Hippocampal formation (tissue), 2 donors: ENCODE measurements at places on chromosomes 3 and 15.
A peak's percentile ranks its signal among the peaks of the same experiment; 100 is the strongest.

DNA sequence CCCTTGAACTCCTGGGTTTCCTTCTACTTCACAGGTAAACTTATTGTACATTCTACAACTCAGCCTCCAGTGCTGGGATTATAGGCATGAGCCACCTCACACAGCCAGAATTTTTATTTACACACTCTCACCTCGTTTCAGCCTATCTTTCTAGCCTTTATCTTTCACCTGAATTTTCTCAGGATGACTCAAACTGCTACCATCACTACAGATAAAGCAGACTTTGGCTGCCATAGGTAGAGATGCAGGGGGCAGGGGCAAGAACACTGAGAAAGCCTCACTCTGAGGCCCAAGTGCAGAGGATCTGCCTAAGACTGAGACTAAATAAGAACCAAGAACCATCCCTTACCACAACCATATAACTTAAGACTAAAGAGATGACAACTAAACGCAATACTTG lies 59.0 kb downstream of the ETFA start:
- no peak for DNase-seq

DNA sequence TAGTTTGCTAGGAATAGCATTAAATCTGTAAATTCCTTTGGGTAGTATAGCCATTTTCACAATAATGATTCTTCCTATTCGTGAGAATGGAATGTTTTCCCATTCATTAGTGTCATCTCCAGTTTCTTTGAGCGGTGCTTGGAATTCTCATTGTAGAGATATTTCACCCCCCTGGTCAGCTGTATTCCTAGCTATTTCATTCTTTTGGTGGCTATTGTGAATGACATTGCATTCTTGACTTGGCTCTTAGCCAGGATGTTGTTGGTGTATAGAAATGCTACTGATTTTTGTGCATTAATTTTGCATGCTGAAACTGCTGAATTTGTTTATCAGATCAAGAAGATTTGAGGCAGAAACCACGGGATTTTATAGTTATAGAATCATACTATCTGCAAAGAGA lies 690.5 kb upstream of the ALCAM start:
- DNase-seq = no peak

- DNase-seq = no peak
Observed at GRCh38 chr3:78588906-78589621, 1178.7 kb downstream of the ROBO1 start.

DNA sequence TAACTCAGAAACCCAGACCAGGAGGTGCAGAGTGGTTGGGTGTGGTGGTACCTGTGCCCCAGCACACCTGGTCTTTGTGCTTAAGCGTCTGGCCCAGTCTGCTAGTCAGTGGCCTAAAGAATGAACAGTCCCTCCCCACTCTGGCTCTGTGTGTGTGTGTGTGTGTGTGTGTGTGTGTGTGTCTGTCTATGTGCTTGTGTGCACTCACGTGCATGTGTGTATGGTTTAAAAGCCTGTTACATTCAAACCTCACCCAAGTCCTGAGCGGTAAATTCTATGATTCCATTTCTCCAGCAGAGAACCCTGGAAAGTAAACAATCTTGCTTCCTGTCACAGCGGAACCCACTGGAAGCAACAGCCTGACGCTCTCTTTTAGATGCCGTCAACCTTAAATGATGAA lies 34.2 kb downstream of the EDEM1 start:
- DNase-seq = no peak

- DNase-seq = no peak
Observed at GRCh38 chr3:194176274-194176991, 40.5 kb downstream of the HES1 start.

DNA sequence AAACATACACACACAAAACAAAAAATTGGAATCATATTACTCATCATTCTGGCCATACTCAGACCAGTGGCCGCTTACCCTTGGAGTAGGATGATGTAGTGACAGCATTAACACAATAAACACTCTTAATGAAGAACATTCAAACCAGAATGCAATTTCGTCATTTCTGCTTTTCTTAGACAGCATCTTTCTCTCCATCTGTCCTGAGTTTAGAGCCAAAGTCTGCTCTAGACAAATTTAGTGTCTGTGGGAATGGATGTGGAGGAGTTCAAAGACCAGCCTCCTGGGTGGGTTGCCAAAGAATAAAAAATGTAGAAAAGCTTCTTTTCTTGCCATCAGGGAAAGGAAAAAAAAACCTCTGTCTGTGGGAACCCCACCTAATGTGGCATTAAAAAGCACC lies 212.4 kb upstream of the POU1F1 start:
- no peak for DNase-seq

GRCh38 chr15:72078887-72079286 lies 39.1 kb downstream of the MYO9A start:
- DNase-seq = no peak

- no peak for DNase-seq
Observed at GRCh38 chr15:99438224-99438585, 127.6 kb upstream of the MEF2A start.

DNA sequence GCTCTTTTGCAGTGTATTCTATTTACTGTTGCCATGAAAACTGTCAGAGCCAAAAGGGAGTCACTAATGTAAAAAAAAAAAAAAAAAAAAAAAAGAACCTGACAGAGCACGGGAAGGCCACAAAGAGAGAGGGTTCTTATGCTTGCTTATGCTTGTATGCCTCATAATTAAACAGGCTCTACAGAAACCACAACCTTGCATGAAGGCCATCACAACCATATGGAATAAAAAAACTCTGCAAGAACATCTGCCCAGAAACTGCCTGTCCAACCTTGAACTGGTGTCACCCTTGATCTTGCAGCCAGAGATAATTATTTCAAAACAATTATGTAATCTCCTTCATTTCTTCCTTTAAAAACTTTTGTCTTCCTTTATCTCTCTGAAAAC lies 50.1 kb downstream of the CFAP20DC start:
- DNase-seq = no peak

GRCh38 chr15:90201944-90202375 lies 830 bp downstream of the SEMA4B start:
- no peak for DNase-seq

- DNase-seq = no peak
Observed at GRCh38 chr15:25541228-25541627, 102.4 kb upstream of the UBE3A start.

DNA sequence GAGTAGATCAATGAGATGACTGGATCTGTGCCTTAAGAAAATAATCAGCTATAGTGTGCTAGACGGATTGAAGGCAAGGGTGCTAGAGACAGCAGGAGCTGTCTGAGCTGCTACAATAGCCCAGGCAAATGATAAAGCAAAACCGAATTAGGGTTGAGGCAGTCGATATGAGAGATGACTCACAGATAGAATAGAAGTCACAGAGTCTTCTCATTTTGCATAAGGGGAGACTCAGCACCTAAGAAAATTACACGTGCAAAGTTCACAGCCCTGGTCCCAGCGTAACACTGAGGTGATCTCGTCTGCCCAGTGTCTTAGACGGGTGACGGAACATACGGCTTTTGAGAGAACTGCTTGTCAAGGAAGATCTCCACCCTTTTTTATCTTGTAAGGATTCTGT lies 11.6 kb downstream of the LPP start:
- DNase-seq = no peak

- no peak for DNase-seq
Observed at GRCh38 chr15:88621789-88622604, 857 bp downstream of the AEN start.

GRCh38 chr3:189577050-189577951 lies 53.9 kb upstream of the TP63 start:
- DNase-seq = no peak

DNA sequence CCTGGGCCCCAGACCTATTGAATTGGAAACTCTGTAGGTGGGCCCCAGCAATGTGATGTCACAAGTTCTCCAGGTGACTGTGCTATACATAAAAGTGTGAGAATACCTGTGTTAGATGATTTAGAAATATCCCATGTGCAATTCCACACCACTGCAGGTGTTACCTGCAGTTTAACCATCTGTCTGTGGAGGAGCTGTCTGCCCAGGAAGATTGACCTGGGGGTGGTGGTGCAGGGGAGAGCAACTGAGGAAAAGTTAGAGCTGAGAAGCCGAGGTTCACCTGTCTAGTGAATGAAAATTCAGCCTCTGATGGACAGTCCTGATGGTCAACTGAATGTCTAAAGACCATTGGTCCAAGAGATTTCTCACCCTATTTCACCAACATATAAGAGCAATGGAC lies 132.2 kb upstream of the SLC24A5 start:
- DNase-seq = no peak

DNA sequence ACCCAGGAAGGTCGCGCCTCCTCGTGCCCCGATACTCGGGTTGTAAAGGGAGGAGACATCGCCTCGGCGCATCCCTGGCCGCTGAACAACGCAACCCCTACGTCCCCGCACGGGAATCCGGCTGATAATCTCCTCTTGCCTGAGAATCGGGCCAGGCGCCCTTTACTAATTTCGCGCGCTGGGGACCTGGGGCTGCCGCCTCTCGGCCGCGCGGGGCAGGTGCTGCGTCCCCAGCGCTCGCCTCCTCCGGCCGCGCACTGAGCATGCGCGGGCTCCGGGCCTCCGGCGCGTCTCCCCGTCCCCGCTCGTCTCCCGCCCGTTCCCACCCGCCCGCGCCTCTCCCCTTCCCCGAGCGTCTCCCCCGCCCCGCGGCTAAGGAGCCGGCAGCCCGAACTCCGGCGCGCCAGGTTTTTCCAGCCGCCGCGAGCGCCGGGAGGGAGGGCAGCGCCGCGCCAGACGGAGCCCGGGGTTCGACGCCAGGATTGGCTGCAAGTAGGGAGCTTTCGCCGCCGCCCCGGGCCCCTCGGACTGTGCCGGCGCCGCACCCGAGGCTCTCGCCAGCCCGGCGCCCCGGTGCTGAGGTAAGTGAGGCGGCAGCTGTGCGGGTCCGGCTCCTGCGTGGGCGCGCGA lies at the start of gene CNTN4:
CNTN4 (plus strand) TSS at position 469 of the 630 bp plus-strand sequence.
- peak; percentile 34 for DNase-seq

- no peak for DNase-seq
Observed at GRCh38 chr3:132593947-132594323, 3.1 kb upstream of the ACKR4 start.

DNA sequence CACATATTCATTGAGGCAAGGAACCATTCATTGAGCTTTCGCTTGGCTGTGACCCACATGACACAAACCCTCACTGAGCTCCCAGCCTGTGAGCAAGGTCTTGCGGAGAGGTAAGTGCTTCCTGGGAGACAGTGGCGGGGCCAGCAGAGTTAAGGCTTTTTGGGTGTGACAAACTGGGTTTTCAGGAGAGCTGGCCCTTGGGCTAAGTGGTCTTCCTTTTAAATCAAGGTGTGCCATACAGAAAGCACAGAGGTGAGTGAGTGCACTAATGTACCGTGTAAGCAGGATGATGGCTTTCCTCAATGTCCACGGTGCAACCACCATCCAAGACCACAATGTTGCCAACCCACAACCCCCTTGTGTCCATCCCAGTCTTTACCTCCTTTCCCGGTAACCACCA lies 28.6 kb downstream of the POMGNT2 start:
- no peak for DNase-seq

- DNase-seq = no peak
Observed at GRCh38 chr3:101859882-101860448, 10.7 kb downstream of the NFKBIZ start.

DNA sequence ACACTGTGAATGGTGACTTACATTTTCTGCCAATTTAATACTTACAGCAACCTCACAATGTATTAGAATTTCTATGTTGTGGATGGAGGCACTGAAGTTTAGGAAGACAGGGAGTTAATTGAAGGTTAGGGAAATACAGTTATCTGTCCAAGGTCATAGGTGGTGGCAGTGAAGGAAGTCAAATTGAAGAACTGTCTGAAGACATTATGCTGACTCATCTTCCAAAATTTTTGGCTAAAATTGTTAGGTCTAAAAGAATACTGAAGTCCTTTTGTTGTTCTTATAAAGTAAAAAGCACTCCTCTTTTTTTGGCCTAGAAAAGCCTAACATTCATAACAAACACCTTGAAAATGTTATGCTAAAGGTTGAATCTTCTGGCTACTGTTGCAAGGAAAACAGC lies 27.7 kb downstream of the EMC4 start:
- DNase-seq = no peak

GRCh38 chr3:54427941-54428871 lies 305.9 kb downstream of the CACNA2D3 start:
- peak; percentile 64 for DNase-seq

DNA sequence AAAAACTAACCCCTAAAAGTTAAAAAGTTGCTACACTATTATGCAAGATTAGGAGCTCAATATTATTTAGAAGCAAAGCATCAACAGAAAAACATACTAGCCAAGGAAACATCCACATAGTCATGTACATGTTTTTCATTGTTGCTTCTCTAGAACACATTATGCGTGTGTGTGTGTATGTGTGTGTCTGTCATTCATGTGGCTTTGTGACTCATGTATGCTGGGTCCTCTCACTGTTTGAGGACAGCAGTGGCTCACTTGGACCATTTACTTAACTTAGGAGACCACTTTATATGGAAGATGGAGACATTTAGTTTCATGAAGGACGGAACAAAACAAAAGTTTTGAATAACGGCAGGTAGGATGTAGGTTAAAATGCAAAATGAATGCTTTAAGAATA lies 219.4 kb upstream of the THBS1 start:
- no peak for DNase-seq

- DNase-seq = no peak
Observed at GRCh38 chr3:124832782-124833709, 54.1 kb downstream of the ITGB5 start.

DNA sequence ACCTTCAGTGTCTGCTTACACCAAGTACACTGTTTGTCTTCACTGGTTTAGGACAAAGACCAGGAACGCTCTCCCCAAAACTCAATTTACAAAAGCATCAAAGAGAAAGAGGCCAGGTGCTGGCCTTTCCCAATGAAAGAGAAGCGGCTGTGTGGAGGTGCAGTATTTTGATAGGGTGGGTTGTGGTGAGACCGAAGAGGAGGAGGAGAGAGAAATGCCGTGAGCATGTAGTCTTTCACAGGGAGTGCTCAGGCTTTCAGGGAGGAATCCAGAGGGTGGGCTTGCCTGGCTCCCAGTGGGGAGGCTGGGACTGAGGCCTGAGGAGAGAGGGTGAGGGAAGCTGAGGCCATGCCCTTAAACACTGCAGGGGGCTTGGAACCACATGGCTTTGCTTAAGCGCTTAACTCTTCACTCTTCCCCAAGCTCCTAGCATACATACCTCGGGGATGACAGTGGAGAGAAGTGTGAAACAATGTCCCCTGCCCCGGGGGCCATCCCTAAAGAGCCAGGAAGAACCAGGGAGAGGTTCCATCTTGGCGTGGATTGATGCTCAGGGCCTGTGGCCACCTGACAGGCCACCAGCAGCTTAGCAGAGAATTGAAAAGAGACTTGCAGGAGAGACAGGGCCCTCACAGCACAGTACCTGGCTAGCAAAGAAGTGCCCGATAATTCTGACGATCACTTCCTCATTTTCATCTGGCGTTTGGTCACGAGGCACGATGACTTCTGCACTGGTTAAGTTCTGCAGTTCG lies 60.5 kb downstream of the SENP2 start:
- no peak for DNase-seq

GRCh38 chr3:128174675-128175590 lies 21.7 kb downstream of the EEFSEC start:
- DNase-seq = no peak

- no peak for DNase-seq
Observed at GRCh38 chr15:25717457-25718168, 145.5 kb downstream of the ATP10A start.

DNA sequence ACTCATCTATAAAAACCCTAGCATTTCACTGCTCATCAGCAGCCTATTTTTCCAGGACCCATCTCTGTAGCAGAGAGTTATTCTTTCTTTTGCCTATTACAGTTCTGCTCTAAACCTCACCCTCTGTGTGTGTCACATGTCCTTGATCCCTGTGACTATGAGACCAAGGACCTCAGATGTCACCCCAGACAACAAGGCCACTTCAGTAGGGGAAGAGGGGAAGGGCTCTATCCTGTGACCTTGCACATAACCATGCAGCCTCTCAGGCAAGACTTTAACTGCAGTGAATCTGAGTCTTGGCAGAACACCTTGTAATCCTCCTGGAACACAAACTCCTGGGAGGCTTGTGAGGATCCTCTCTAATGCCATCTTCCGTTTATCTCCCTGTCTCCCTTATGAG lies 4.4 kb upstream of the ZNF589 start:
- DNase-seq = no peak
